KBM-7 (cell line): ENCODE measurements at places on chromosomes 1 and 21.
A peak's percentile ranks its signal among the peaks of the same experiment; 100 is the strongest.

DNA sequence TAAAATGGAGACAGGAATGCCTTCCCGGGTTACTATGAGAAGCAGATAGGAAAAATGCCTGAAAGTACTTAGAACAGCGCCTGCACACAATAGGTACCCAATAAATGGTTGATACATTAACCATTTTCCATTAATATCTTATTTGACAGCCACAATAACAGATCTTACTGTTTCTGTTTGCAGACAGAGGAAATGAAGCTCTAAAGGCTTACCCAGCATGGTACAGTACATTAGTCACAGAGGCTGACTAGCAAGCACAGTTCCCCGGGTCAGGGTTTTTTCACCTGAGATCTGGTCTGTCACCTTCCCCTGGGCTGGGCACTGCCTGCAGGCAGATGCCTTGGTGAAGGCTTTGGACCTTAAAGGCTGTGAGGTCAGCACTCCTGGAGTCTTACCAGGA is 2.9 kb downstream of the TRIM63 start:
- DNase-seq = no peak

GRCh38 chr1:200279810-200280411 is 129.9 kb downstream of the ZNF281 start:
- peak; percentile 65 for DNase-seq

DNA sequence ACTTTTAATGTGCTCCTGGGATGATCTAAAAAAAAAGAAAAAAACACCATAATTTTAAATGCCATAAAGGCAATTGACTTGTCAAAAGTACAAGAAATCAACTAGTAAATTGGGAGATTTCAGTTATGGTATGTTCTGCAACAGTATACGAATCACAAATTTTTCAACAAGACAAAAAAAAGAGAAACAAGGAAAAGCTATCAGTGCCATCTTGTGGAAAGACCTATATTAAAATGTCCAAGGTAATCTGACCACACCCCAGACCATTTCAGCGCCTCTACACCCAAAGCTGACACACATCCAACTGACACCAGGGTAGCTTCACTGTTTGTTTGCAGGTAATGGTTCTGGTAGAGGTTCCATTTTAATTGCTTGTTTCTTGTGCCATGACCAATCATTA is 5.0 kb upstream of the DUSP23 start:
- peak; percentile 26 for DNase-seq

DNA sequence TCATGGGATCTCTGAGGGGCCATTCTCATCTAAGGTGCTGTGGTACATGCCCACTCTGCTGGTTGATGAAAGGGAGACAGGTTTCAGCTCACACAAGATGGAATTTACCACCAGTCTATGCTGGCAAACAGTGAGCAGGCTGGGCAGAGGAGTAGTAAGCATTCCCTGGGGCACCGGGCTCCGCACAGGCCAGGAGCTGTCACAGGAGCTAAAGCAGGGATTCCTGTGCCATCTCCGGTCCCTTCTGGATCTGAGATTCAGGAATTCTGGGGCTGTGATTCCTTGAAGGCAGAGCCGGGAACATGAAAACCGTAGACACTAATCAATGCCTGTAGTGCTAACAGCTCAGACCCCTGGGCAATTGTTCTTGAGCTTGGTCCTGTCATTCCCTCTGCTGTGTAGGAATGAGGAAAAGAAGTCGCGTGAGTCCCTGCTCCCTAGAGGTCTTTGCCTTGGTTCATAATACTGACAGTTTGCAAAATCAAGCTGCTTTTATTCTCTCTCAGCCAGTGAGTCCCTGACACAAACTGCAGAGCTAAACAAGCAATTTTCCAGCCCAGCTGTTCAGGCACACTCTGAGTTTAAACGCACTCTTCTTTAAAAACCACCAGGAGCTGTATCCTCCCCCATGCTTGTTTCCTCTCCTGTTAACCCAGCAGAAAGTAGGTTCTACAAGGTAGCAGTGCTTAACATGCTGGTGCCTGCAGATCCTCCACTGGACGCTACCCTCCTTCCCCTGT is 52.5 kb downstream of the MDM4 start:
- no peak for DNase-seq

DNA sequence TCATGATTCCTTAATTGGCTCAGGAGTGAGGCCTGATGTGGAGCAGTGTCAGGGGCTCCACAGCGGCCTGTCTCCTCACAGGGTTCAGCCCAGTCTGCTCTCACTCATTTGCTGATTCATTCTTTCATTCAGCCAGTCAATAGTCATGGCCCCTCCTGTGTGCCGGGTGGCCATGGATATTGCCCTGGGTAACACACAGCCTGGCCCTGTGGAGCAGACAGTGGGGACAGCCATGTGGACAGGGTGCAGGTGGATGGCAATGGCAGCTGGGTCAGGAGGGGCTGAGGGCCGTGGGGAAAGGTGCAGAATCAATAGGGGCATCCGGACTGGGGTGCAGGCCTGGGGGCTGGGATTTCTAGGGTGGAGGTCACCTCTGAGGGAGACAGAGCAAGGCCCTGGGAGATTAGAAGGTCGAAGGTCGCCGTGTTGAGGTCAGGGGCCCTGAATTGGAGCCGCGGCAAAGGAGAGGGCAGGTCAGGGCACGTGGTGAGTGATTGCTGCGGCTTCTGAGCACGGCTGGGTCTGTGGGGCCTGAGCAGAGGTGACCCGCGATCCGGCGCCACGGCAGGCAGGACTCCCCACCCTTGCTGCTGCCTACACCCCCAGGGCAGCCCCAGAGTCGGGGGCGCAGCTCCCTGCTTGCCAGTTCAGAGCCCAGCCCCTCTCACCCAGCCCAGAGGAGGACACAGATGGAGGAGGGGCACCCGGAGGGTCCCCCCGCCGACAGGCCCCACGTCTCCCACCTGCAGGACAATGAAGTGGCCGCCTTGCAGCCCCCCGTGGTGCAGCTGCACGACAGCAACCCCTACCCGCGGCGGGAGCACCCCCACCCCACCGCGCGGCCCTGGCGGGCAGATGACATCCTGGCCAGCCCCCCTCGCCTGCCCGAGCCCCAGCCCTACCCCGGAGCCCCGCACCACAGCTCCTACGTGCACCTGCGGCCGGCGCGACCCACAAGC is 33.4 kb downstream of the SLC19A1 start:
- DNase-seq = no peak

- DNase-seq = no peak
Observed at GRCh38 chr1:22709227-22709626, 1.4 kb upstream of the EPHB2 start.

DNA sequence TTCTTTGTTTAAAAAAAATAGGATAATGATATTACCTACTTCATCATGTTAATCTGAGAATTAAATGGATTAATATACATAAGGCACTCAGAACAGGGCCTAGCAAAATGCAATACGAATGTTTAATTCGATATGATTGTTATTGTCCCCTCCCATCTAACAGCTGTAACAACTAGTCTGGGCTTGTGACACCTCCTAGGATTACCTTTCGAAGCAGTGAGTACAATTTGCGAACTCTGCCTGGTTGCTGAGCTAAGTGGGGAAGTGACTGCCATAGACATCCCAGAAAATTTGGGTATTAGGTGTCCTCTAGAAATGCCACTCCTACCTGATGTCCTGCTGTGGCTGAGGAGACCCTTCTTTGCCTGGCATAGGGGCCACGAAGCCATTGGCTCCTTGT is 3.0 kb downstream of the RASSF5 start:
- no peak for DNase-seq

- DNase-seq = no peak
Observed at GRCh38 chr1:199550199-199551065, 477.1 kb upstream of the NR5A2 start.

- DNase-seq = no peak
Observed at GRCh38 chr1:200528858-200529606, 91.5 kb downstream of the KIF14 start.

DNA sequence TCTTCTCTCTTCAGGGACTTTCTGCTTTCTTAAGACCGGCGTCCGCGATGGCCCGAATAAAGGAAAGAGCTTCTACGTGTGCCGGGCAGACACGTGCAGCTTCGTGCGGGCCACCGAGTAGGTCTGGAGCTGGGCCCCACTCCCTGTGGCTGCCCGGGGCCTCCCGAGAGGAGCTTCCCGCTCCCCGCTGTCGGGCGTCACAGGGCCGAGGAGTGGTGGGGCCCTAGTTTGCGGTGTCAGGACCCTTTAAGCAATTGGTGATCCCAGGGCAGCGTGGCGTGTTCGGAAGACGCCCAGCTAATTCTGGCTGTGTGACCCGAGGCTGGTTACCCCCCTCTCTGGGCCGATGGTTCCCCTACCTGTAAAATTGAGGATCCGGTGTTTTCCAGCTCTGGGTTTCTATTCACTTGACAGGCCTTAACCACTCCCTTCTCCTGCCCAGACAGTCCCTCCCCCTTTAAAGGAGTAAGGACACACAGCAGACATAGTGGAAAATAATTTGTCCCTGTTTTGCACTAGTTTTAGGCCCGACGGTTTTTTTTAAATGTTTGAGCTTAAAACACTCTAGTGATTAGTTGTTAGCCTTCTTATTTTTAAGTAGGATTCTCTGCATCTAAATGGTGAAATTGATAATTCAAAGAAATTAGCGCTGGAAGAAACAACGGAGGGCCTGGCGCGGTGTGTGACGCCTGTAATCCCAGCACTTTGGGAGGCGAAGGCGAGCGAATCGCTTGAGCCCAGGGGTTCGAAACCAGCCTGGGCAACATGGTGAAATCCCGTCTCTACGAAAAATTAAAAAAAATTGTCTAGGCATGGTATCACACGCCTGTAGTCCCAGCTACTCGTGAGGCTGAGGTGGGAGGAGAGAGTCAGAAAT is 553 bp downstream of the TTF2 start:
- DNase-seq = peak; percentile 35

DNA sequence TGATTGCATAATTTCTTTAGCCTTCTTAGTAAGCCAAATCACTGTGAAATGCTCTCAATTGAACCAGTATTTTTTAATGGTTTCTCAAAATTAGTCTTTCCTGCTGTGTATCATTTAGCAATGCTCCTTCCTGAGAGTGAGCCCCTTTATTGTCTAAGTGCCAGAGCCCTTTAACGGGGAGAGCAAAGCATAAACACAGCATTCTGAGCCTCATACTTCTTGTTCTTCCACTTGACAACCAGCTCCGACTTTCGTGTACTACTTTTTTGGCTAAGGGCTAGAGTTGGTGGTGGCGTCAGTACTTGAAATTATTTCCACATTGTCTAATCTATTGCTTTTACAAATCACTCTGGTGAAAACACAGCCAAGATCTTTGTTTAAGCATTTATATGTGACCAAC is 299.0 kb downstream of the TPR start:
- no peak for DNase-seq

- no peak for DNase-seq
Observed at GRCh38 chr21:26082549-26082948, 88.0 kb downstream of the APP start.

- DNase-seq = no peak
Observed at GRCh38 chr21:29232530-29233255, 66.0 kb upstream of the BACH1 start.

DNA sequence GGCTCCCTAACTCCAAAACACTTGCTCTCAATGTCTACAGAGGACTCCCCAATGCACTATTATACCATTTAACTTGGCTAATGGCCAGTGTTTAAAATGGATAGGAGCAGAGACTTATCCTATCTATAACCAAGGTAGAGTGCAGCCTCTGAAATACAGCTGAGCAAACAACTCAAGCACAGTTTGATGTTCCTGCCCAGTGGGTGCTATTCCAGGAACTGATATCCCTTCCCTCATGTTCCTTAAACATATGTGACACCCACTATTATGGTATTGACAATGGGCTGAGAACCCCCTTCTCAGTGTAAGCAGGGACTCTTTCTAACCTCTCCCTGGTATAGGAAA is 51.7 kb downstream of the SH3GLB1 start:
- DNase-seq = no peak

GRCh38 chr1:191641420-191642260 is 516.6 kb upstream of the RGS18 start:
- no peak for DNase-seq

GRCh38 chr1:231776010-231776756 is 149.6 kb downstream of the DISC1 start:
- DNase-seq = no peak

DNA sequence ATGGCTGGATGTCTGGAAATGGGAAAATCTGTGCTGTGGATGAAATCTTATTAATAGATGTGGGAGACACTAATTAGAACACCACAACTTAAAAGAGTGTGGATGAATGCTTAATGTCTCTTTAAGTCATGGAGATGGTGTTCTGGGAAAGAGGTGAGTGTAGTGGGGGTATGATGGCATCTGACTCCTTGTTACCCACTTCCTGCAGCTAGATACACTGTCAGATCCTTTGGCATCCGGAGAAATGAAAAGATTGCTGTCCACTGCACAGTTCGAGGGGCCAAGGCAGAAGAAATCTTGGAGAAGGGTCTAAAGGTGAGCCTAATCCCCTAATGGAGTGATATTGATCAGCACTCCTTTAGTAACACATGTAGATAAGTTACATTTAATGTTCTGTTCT is 2.0 kb downstream of the RPL11 start:
- DNase-seq = no peak

DNA sequence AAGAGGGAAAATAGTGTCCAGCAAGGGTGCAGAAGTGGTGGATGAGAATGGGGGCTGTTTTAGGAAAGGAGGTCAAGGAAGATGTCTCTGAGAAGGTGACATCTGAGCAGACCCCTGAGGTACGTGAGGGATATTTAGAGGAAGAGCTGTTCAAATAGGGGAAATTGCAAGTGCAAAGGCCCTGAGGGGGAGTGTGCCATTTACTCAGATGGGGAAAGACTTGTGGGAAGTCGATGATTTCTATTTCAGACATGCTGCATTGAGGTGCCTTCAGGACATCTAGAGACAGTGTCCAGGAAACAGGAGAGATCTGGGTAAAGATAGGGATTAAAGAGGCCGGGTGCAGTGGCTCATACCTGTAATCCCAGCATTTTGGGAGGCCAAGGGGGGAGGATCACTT is 10.4 kb upstream of the ADGRB2 start:
- DNase-seq = no peak

DNA sequence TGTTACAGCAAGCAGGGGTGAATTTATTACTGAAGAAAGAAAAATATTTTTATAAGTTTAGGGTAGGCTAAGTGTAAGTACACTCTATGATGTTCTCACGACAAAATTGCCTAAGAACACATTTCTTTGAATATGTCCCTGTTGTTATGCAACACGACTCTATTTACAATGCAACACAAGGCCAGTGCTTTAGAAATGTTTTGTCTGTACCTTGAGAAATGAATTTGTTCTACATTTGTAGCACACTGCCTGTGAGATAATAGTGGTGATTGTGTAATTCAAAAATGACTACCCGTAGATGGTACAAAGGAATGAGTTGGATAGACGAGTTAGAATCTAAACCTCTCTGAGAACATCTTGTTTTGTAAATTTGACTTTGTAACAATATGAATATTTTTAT is 63.7 kb upstream of the IGSF5 start:
- no peak for DNase-seq

DNA sequence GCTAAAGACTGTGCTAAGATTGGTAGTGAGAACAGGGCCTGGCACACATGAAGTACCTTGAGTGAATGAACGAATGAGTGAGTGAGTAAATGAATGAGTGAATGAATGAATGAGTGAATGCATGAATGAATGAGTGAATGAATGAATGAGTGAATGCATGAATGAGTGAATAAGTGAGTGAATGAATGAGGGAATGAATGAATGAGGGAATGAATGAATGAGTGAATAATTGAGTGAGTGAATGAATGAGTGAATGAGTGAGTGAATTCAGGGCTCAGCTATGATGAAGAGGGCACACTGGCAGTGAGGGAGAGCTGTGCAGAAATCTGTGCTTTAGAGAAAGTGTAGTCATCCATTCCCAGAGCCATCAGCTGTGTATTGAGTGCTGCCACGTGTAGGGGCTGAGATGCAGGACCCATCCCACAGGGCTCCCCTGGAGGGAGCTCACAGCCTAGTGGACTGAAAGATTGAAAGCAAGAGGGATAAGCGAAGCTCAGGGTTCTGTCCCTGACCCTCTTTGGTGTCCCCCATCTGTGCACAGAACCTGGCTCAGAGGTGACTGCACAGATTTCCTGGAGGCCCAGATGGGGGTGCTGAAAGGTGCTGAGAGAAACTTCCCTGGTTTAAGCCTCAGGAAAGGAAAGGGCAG is 217.9 kb upstream of the VAMP3 start:
- no peak for DNase-seq
